ENCODE measurements at places on chromosomes 12 and 14. TPM values are rescaled to one million over a fixed set of nuclear protein-coding genes. Genes with fewer than 3 reads are reported as not detected.

DNA sequence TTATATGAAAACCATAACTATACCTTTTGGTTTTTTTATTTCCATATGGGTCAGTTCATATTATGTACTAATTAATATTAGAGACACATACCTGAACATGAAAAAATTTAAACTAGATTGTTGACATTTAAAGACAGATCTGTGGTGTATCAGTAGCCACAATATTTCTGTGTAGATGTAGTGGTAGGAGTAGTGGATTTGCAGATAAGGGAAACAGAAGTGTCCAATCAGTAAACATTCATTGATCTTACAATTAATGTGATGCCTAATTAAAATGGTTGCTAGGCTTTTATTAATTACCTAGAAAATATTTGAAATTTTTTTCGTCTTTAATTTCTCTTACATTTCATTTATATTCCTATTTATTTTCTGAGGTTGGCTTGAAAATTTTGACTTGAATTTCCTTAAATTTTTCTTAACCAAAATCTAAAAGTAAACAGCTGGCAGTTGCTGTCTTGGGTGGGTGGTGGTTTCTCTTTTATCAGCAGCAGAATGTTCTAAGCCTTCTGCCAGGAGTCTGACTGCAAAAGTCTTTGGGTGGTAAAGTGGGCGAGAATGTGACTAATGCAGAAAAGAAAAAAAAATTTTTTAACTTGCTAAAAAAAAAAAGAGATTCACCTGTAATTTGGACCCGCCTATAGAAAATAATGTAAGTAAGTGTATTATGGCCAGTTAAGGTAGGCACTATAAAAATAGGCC, 2.4 kb downstream of the FGFR1OP2 start:
- DNase-seq: no peak

DNA sequence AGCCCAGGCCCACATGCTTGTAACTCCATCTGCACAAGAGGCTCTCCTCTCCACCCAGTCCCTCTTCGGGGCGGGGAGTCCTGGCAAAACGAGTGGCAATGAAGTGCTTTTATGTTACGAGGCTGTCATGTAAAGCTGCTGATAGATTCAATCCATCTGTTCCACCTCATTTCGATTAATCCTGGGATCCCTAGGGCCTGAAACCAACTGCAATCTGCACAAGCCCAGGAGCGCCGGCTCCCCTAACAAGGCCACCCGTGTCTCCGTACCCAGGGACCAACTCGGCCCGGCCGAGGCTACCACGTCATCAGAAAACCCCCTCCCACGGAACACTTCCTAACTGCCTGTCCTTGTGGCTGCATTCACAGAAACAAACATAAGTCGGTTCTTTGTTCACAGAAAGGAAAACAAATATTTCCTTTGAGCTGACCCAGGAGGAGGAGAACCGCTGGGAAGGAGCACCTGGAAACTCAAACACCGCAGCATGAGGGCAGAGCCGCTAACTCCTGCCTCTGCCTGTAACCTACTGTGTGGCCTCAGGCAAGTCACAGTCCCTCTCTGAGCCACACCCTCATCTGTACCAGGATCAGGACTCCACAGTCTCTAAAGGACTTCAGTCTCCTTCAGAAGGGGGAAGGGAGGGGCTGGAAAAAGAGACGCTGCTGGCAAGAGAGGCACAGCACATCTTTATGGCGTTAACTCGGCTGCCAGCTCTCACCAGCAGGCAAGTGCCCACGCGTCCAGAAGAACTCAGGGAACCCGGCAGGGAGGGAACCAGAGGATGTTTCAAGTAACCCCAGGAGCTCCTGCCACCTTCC, 47.8 kb downstream of the CCDC88C start:
- no peak for DNase-seq

- no peak for DNase-seq
These were observed 12.1 kb upstream of the IPO8 start for GRCh38 chr12:30707613-30708342.

DNA sequence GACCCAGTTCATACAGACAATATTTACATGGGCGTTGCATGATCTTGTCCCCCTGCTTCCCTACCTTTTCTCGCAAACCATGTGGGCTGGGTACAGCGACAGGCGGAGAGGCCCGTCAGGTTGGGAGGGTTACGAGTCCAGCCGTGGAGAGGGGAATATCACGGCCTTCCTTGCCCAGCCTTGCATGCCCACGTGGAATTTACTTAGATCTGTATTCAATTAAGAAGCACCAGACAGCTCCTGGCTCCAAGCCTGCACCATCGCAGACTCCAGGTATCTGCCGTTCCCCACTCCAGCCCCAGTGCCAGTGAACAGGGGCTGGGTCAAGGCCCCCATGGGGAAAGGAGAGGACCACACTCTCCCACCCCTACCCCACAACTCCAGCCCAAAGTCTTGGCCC, 29.8 kb downstream of the BCL11B start:
- DNase-seq: peak; percentile 5

- no peak for DNase-seq
These were observed 509.6 kb upstream of the USP15 start for GRCh38 chr12:61750604-61751003.

DNA sequence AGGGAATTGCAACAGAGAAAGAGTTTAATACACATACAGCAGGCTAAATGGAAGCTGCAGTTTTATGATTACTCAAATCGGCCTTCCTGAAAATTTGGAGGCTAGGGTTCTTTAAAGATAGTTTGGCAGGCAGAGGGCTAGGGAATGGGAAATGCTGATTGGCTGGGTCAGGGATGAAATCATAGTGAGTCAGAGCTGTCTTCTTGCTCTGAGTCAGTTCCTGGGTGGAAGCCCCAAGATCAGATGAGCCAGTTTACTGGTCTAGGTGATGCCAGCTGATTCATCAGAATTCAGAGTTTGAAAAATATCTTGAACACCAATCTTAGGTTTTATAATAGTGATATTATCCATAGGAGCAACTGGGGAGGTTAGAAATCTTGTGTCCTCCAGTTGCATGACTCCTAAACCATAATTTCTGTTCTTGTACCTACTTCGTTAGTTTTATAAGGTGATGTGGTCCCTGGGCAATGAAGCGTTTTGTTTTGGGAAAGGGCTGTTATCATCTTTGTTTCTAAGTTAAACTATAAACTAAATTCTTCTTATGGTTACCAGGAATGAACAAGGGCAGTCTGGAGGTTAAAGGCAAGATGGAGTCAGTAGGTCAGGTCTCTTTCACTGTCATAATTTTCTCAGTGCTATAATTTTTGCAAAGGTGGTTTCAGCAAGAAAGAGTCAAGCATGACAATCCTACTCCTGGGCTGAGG, 257.8 kb upstream of the CCDC196 start:
- DNase-seq: no peak

GRCh38 chr12:104502217-104502616, 45.5 kb downstream of the CHST11 start:
- DNase-seq: no peak

Gene KTN1
- 92.4 TPM for total RNA-seq

Gene CIROP
- total RNA-seq: not detected

Gene CLEC6A
- total RNA-seq: not detected

Gene GYS2
- total RNA-seq: not detected

DNA sequence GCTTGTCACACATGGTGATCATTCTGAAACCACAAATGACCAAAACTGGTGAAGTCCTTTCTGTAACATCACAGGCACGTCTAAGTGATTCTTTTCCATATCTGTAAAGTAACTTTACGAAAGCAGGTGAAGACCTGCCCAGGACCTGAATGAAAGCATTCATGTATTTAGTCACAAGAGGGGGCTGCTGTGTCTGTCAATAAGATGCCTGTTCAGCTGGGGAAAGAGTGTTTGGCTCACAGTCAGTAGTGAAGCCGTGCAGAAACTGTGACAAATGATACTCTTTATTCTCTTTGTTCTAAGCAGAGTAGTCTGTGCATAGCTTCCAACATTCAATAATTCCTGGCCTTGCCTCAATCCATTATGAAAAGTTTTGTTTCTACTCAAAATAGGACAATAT, 373.5 kb upstream of the OR4E1 start:
- peak; percentile 5 for DNase-seq

Gene SMCO2
- total RNA-seq: not detected

DNA sequence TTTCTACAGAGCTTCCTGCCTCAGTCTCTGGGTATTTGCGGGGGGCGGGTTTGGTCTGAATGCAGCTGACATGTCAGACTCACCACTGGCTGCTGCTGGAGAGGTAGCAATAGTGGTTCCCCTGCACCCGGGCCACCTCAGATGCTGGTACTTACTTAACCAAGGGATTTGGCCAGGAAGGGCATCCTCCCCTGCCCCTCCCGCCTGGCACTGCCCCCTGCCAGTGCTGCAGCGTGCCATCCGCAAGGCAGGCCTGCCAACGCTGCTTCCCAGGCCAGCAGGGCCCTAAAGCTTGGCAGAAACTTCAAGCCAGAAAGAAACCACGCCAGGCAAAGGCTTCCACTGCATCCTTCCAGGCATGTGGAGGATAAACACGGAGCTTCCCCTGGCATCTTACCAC, 22.1 kb downstream of the RAB35 start:
- DNase-seq: peak; percentile 92

DNA sequence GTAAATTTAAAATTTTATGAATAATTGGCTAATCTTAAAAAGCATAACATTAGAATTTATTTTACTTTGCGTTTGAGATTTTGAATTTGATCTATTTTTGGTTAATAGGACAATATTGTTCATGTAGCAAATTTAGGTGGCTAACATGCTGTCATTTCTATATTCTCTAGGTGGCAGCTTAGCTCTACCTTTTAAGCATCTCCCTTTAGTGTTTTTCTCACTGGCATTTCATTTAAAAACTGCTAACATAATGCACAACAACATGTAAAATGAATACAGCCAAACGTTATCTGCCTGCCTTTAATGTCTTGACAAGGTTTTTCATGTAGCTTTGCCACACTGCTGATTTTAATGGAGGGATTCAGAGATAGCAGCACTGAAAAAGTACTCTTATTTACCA, 272.4 kb upstream of the FBXO33 start:
- no peak for DNase-seq

Gene KCNC2
- not detected for total RNA-seq

Gene CLEC7A
- not detected for total RNA-seq

Gene NKX2-1
- total RNA-seq: not detected

- no peak for DNase-seq
These were observed 25.3 kb downstream of the GNS start for GRCh38 chr12:64733857-64734256.

DNA sequence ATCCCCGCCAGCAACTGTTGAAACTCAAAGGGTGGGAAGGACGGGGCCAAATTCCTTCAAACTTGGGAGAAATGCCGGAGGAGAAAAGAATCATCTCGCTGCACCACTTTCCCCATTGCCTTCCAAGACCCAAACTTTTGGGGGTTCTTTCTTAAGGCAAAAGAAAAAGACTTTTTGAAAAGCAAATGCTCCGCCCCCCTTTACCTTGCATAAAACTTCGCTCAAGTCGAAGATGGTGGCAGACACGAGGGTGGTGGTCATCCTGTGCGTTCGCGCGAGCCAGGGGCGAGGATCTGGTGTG, 239 bp downstream of the ZFP36L1 start:
- no peak for DNase-seq

- no peak for DNase-seq
These were observed 2.5 kb upstream of the LALBA start for GRCh38 chr12:48572326-48572725.

GRCh38 chr12:4478933-4479332, 33.3 kb upstream of the FGF6 start:
- DNase-seq: no peak

- DNase-seq: no peak
These were observed 250.8 kb upstream of the LRFN5 start for GRCh38 chr14:41355866-41356265.

- no peak for DNase-seq
These were observed 9.8 kb downstream of the TTC9 start for GRCh38 chr14:70651522-70651921.

DNA sequence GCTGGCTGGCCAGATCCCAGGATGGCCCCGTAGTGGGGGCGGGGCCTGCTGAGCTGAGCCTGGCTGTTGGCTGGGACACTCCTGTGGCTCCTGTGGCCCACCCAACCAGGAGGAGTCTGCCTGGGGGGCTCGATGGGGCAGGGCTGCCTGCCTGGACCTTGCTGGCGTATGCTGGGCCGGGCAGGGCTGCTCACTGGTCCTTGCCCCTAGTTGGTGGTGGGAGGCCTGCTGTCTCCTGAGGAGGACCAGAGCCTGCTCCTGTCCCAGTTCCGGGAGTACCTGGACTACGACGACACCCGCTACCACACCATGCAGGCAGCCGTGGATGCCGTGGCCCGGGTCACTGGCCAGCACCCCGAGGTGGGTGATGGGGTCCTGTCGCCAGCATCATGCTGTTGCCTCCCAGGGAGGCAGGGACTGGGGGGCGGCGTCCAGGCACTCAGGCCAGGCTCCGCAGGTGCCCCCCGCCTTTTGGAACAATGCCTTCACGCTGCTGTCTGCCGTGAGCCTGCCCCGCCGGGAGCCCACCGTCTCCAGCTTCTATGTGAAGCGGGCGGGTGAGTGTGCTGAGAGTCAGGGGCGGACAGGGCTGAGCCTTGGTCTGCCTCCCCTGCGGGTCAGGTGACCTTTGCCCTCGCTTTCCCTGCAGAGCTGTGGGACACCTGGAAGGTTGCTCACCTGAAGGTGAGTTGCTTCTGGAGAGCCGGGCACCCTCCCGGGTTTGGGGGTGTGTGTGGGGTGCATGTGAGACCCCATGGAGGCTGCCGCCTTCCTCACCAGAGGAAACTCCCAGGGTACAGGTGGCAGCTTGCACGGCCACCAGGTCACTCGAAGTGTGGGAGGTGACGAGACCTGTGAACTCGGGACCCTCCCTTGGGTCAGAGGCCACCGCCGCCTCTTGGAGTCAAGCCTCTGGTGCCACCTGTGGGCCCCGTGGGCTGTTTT, 3.4 kb downstream of the NOC4L start:
- DNase-seq: no peak

Gene SPRYD3
- total RNA-seq: 21.4 TPM

Gene LMNTD1
- total RNA-seq: not detected

- no peak for DNase-seq
These were observed 1087.8 kb upstream of the TMEM132C start for GRCh38 chr12:127179176-127179575.

DNA sequence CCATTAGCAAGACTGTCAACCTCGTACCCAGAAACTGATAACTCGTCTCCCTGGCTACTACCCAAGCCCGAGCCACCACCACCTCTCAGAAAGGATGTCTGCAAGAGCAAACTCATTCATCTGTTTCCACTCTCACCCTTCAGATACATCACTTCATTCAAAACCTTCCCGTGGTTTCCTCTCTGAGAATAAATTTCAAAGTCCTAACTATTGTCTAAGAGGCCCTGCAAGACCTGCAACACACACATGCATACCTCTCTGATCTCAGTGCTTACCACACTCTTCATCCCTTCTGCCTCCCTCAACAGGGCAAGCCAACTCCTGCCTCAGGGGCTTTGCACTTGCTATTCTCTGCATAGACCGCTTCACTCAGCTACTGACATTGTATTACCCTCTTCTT, 40.6 kb downstream of the PPP1R13B start:
- no peak for DNase-seq

Measured in G401 (cell line).